ENCODE measurements at places on chromosomes 12 and 14.

- no peak for DNase-seq
These were observed at the start of gene INF2 for GRCh38 chr14:104689109-104689880. Gene INF2 (plus strand): TSS chr14:104689618. CDS start chr14:104701366, 11,748 bp downstream.

GRCh38 chr14:44463356-44464004 is 43.6 kb downstream of the FSCB start:
- DNase-seq, result no peak

GRCh38 chr12:100043631-100044030 is 58.9 kb upstream of the ANKS1B start:
- DNase-seq, result no peak

- no peak for DNase-seq
These were observed 332.2 kb downstream of the ALG10 start for GRCh38 chr12:34354239-34355200.

GRCh38 chr12:124248941-124249825 is 45.7 kb upstream of the RFLNA start:
- DNase-seq, result no peak

DNA sequence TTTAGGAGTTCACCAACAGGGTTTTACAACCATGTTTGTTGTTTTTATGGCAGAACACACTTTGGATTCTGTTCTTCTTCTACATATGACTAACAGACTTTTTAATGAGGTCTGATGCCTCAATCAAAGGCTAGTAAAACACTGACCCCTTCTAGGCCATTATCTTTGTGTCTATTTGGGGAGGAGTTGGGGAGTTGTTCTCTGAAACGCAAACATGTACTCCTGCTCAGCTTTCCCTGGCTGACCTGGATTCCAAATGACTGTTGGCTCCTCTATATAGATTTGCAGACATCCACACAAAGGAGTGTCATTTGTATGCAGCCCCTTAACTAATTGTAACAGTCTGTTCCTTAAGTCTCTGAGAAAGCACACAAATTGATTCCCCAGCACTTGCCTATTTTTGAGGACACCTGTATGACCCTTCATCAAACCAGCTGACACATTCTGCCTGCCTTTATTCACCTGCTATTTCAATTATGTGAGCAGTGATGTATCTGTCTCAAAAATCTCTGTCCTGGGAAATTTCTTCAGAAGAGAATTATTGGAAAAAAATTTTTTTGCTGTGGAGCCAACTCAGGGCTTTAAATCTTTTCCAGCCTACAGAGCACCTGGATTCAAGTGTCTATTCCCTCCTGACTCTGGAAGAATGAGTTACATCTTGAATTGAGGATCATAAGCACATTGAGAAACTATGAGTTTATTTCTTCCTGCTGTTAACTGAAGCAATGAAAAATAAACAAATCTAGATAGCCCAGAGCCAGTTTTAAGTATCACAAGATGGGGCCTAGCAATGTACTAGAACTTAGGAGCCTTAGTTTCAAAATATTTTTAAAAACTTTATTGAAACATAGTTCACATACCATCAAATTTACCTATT is 417.2 kb downstream of the RAD51B start:
- DNase-seq, result no peak

GRCh38 chr12:116332705-116333380 is 55.4 kb upstream of the MED13L start:
- no peak for DNase-seq

DNA sequence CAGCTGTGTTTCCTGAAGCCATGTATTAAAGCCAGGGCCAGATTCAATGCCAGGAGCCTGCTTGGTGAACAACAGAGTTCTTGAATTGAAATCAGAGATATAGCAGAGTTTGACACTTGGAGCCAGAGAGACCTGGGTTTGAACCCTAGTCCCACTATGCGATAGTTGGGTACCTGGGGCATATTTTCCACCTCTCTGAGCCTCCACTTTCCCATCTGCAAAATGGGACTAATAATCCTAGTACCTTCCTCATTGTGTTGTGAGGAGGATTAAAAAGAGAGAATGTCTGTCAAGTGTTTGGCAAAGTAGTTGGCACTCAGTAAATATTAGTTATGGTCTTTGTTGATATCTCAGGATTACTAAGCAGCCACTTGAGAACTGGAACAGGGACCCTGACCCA is 6.0 kb upstream of the HRK start:
- DNase-seq, result no peak

DNA sequence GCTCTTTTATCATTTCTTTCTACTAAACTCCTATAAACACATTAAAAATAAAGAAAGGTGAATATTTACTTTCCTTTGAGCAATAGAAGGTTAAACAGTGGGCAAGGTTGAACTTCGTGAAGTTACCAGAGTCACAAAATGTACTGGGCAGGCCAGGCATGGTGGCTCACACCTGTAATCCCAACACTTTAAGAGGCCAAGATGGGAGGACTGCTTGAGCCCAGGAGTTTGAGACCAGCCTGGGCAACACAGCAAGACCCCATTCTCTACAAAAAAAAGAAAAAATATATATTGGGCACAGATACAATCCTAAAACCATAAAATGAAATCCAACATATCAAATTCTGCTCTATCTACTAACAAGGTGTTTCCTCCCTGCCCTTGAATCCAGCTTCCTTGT is 60.7 kb upstream of the VPS33A start:
- no peak for DNase-seq

DNA sequence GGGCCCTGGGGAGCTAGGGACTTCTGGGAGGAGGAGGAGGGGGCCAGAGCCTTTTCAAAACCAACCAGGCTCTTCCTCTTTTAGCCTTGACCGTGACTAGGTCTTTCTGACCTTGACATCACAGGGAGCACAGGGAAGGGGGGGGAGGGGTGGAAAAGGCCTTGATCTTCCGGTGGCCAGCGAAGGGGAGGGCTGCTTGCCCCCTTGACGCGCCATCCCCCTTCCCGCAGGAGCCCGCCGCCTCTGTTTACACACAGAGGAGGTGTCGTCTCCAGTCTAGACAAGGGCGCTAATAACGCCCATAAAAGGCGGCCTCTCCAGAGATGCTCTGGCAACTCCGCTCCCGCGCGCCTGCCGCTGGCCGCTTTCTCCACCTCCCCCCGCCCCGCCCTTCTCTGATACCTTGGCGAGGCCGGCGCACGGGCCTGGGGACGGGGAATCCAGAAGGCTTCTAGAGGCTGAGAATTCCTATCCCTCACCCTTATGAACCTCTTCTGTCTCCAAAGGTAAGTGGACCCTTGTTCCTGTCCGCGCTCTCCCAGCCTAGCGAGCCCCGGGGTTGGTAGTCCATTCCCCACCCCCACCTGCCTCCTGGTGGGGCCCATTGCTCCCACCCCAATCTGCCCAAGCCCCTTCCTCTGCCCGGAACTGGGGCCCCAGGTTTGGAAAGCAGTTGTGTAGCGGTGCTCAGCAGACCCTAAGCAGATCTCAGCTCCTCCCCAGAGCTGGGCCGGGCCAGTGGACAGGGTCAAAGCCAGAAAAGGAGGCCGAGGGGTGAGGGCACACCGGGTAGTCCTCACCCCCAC is 4.9 kb upstream of the HOXC12 start:
- DNase-seq, result no peak

- DNase-seq, result no peak
These were observed 233.1 kb downstream of the SLC25A21 start for GRCh38 chr14:36939265-36939664.

DNA sequence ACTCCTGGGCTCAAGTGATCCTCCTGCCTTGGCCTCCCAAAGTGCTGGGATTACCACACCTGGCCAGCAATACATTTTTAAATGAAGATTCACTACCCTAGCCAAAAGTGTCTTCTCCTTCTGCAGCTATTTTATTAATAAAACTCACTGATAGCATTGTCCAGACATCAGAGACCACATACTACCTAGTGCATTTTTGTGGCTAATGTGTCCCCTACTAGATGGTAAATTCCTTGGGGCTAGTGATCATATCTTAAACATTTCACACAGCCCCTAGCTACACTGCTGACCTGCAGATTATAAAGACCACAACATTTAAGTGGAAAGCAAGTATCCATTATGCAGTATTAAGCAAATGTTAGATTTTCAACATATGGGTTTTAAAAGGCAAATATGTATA is 17.0 kb downstream of the DTD2 start:
- DNase-seq, result no peak

GRCh38 chr12:68356060-68356695 is 24.0 kb upstream of the MDM1 start:
- no peak for DNase-seq

- no peak for DNase-seq
These were observed 6.6 kb downstream of the FGF6 start for GRCh38 chr12:4438834-4439596.

- no peak for DNase-seq
These were observed 1.1 kb upstream of the UBC start for GRCh38 chr12:124915239-124916236.

- DNase-seq, result no peak
These were observed 26.8 kb downstream of the DERA start for GRCh38 chr12:15937902-15938301.

- peak; percentile 22 for DNase-seq
These were observed 17.6 kb upstream of the RNASE1 start for GRCh38 chr14:20820063-20820904.

DNA sequence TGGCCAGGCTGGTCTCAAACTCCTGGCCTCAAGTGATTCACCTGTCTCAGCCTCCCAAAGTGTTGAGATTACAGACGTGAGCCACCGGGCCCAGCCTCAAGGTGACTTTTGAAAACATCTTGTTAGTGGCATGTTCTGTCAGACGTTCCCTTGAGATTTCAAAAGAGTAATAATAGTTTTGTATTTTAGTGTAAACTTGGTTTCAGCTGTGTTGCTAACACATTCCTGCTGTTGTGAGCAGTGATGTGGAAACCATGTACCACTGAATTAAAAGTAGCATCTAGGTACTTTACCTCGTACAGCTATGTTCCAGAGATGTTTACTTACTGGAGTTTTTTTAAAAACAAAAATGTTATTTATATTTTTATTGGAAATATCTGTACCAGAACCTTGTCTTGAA is 111.3 kb downstream of the AEBP2 start:
- DNase-seq, result no peak

Measured in NCI-H526 treated with DMSO at 0.1 percent for 48 hours (cell line).